ENCODE measurements at places on chromosomes 2 and 18.

DNA sequence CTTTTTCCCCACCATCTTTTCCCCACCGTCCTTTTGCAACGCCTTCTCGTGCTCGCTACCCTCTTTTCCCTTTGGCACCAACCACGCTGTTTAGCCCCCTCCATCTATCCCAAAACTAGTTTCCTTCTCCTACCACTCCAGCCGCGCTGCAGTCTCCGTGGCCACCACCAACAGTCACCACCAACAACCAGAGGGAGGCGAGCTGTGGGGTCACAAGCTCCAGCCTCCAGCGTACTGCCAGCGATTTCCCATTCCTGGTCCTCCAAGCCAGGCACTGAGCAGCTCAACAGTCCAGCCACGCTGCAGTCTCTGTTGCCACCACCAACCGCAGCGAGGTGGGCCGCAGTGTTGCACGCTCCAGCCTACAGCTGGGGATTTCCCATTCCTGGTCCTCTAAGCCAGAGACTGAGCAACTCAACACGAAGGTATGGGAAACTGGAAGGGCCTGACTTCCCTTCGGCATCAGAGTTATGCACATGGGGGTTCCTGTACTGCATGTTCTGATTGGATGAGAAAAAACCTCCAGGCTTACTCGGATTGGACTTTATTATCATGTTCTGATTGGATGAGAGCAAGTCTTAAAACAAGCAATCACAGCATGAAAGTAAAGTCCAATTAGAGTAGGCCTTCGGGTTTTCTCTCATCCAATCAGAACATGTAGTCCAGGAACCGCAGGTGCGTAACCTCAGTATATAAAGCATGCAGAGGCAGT is 42.3 kb upstream of the IMP4 start:
- DNase-seq: no peak

DNA sequence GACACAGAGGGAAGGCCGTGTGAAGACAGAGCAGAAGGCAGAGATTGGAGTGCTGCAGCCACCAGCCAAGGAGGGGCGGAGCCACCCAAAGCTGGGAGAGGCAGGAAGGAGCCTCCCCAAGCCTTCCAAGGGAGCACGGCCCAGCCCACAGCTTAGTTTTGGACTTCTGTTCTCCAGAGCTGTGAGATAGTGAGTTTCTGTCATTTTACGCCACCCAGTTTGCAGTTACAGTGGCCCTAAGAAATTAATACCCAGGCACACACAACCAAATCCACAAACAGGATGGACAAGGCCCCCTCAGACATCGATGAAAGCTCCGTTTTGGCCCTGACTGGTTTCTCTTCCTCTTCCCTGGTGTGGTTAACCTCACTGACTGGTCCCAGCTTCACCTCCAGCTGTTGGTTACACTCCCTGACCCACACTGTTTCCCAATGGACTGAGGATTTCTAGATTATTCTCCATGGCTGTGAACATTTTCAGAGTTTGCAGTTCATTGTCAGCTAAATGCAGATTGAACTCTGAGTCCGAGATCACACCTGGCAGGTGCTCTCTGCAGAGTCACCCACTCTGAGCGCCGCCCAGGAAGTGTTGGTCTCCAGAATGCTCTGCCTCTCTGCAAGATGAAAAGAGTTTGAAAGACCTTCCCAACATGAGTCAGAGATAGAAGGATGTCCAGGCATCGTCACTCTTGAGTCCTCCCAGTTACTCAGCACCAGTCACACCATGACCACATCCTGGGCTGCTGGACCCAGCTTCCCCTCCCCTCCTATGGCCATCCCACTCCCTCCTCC is 100.2 kb downstream of the TWIST2 start:
- DNase-seq: no peak

- no peak for DNase-seq
Measured at GRCh38 chr2:127089478-127090235, 17.3 kb downstream of the BIN1 start.

GRCh38 chr2:127139766-127140165 is 32.8 kb upstream of the BIN1 start:
- DNase-seq: no peak

DNA sequence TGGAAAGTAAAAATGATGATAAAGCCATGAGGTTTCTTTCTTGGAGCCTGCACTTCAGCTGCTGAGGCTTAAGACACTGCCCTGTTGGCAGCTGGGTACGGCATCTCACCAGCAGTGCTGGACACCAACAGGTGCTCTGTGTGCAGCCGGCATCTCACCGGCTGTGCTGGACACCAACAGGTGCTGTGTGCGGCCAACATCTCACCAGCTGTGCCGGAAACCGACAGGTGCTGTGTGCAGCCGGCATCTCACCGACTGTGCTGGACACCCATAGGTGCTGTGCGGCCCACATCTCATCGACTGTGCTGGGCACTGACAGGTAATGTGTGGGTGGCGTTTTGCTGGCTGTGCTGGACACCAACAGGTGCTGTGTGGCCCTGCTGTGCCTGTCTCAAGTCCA is 190.8 kb downstream of the TMEM18 start:
- DNase-seq: no peak
